ENCODE measurements at places on chromosomes 1 and 21.
A peak's percentile ranks its signal among the peaks of the same experiment; 100 is the strongest.

- DNase-seq, result no peak
Measured at GRCh38 chr1:15508700-15509487, 15.1 kb downstream of the CASP9 start.

DNA sequence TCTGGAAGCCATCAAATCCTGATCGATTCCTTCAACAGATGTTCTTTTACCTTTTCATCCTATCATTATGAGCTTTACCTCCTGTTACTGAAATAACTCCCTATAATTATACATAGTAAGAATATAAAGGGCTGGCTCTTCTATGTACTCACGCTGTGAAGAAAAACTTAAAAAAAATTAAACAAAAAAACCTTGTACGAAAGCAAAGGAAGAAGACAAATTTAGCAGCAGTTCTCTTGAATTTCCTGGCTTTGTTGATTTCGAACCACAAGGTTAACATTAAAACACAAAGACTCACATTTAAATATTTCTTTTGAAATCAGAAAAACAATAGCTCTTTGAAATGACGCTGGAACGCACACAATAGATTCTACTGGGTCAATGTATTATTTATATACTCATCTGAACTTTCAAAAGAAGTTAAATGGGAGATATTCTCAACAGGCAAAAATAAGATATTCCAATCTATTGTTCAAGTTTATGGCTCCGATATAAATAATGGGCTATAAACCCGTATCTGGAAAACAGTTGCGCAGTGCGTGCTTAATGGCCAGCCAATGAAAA, 13.6 kb upstream of the SPEN start:
- DNase-seq, result no peak

DNA sequence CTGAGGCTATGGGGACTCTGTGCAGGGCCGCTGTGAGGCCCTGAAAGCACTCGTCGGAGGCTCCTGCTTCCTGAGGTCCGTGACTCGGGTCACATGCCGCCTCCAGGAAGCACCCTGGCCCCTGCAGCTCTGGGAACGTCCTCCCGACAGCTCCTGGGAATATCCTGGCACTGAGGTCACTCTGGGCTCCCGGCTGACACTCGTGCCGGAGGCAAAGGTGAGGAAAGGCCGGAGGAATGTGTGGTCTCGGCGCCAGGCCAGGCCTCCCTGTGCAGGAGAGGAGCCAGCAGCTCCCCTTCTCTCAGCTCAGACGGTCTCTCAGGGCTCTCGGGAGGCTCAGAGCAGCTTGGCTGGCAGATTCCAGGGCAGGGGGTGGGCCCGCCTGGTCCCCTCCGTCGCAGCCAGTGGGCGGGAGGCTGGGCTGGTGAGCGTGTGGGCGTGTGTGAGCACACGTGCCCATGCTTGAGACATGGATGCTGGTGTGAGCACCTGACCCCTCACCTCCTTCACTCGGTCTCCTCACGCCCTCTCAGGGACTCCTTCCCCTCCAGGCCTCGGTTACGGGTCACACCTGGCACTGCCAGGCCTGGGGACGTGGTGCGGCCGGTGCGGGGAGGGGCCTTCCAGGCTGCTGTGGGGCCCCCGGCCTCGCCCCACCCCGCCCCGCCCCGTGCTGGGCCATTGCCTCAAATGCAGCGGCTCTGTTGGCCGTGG, 5.5 kb upstream of the RNF223 start:
- DNase-seq, result peak; percentile 6

DNA sequence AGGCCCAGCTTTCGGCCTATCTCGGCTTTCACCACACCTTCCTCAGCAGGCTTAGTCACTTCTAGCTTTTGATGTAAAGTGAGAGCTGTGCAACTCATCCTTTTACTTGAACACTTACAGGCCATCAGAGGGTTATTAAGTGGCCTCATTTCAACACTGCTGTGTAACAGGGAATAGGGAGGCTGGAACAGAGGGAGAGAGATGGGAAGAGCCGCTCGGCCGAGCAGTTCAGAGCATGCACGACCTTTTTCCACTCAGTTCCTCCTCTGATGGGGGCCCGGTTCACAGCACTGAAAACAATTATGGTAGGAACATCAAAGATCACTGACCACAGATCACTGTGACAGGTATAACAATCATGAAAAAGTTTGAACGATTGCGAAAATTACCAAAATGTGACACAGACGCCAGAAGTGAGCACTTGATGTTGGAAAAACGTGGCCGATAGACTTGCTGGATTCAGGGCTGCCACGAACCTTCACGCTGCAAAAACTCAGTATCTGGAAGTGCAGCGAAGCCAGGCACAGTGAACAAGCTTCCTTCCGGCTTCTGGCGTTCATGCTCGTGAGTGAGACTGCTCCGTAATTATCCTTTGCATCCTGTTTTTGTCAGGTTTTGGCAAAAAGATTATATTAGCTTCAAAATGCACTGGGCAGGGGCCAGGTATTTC, 28.6 kb downstream of the AGPAT3 start:
- DNase-seq, result peak; percentile 40

DNA sequence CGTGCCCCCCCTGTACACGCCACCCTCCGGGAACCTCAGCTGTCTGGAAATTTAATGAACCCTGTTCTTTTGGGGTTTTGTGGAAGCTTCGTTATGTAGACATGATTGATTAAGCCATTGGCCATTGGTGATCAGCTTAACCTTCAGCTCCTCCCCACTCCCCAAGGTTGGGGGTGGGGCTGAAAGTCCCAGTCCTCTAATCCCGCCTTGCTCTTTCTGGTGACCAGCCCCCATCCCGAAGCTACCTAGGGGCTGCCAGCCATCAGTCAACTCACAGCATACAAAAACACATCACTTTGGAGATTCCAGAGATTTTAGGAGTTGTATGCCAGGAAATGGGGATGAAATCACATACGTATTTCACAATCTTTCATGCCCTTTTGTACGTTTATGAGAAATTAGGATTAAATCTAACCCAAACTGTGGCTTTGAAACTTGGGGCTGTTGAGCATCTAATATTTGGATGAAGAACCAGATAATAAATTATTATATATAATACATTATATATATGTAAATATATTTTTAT, 52.3 kb downstream of the BACE2 start:
- DNase-seq, result no peak

GRCh38 chr1:77465139-77465538, 183.3 kb downstream of the AK5 start:
- DNase-seq, result no peak

- DNase-seq, result peak; percentile 80
Measured at GRCh38 chr21:15064576-15065391, at the start of gene NRIP1. Gene NRIP1, minus strand, starts transcription at chr21:15065000. Its CDS starts 96,808 bp downstream, at chr21:14968192.

DNA sequence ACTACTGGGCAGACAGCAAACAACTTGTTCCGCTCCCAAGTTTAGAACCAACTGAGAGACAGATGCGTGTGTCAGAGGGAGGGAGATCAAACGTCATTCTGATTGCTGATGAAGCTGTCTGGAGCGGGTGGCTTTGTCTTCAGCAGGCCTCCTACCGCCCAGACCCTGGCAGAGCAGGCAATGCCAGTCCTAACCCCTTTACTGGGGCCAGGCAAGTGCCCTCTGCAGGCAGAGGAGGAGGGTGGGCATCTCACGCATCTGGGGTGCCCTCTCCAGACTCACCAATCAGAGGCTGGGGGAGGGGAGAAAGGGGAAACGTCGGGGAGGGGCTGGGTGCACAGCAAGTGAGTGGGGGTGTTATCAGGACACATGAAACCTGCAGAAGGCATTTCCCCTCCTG, 126.6 kb downstream of the ACTL8 start:
- no peak for DNase-seq

GRCh38 chr1:71850936-71851335, 431.4 kb downstream of the NEGR1 start:
- DNase-seq, result no peak

DNA sequence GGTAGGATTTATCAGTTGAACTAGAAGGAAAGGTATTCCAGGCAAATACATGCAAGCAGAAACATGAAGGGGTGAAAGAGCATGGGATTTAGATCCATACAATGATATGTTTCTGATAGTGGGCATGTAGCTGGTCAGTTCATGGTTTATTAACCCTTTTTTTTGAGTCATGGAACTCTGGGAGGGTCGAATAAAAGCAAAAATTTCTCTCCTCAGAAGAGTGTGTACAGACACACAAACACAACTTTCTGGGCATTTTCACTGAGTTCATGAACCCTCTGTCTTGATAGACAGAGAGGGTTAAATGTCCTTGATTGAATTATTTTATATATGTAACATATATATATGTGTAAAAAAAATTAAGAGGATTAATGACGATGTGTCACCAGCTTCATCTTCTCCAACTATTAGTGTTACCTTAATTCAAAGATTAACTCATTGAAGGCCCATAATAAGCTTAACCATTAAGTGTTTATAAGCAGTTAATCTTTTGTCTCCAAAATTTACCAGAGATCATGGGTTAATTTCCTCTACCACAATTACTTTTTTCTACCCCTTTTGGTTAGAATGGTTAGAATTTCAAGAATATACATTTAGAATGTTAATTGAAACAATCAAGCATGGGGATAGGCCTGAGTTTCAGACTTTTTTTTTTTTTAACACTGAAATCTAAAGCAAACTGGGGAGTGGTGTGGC, 4.6 kb downstream of the JUN start:
- DNase-seq, result no peak

- no peak for DNase-seq
Measured at GRCh38 chr21:45836694-45837670, 144.6 kb upstream of the COL6A1 start.

DNA sequence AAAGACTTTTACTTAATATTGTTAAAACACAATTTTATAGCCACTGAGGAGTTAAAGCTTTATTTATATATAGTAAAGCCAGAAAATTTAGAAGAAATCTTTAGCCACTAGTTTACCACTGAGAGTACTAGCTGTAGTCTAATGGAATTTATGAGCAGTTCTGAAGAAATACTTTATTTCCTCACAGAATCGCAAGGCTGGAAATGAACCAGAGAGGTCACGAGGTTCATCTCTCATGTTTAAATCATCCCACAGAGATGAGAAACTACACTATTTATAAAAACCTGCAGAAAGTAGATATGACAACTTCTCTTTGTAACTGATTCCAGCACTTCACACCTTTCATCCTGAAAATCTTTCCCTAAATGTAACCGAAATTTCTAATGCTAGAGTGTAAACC, 26.0 kb downstream of the ADGRL4 start:
- no peak for DNase-seq

DNA sequence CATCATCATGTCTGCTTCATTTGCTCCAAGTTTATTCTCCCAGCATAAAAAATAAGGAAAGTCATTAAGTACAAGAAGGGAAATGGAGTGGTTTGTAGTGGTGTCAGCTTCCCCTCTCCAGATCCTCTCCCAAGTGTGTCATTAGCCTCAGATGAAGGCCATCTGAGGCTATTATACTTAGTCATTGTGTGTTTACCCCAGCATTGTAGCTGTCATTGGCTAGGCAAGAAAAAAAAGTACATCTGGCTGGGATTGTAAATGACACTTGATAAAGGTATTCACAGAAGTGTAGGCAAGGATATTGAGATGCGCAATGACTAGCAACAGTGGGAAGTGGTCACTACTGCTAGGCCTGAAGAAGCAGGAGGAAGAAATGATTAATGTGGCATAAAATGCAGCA, 316.9 kb upstream of the SGIP1 start:
- no peak for DNase-seq

GRCh38 chr1:46179138-46180081, 3.1 kb upstream of the P3R3URF start:
- DNase-seq, result peak; percentile 67

DNA sequence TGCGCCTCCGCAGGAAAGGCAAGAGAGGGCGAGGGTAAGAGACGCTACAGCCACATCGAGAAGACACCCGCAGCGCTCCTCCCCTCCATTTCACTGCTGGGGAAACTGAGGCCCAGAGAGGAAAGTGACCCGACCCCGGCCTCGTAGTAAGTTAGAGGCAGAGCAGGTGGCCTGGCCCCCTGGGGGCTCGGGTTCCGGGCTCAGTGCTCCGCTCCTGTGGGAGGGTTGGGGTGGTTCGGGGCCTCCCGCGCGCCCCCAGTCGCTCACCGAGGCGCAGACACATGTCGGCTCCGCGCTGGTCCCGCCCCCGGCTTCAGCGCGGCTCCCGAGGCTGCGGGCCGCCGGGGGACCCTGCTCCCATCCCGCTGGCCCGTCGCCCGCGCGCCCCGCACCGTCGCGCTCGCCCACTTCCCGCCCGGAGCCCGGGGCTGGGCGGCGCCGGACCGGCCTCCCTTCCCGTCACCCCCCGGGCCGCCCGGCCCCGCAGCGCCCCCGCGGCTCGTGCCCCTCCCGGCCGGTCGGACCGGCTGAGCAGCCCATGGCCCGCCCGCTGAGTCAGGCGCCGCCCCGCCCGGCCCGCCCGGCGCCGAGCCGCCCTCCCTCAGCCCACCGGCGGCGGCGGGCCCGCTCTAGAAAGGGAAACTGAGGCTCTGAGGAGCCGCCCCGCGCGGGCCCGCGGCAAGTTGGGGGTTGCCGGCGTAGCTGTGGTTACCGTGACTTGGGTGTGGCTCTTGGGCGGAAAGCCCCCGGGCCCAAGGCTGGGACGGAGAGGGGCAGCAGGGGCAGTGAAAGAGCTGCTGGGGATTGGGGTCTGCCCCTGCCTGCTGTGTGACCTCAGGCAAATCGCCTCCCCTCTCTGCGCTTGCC, at the start of gene TMEM54:
TSS of gene TMEM54 (minus strand) at position 434 of the 867 bp plus-strand sequence. CDS start at position 283, 151 bp downstream.
- DNase-seq, result no peak

DNA sequence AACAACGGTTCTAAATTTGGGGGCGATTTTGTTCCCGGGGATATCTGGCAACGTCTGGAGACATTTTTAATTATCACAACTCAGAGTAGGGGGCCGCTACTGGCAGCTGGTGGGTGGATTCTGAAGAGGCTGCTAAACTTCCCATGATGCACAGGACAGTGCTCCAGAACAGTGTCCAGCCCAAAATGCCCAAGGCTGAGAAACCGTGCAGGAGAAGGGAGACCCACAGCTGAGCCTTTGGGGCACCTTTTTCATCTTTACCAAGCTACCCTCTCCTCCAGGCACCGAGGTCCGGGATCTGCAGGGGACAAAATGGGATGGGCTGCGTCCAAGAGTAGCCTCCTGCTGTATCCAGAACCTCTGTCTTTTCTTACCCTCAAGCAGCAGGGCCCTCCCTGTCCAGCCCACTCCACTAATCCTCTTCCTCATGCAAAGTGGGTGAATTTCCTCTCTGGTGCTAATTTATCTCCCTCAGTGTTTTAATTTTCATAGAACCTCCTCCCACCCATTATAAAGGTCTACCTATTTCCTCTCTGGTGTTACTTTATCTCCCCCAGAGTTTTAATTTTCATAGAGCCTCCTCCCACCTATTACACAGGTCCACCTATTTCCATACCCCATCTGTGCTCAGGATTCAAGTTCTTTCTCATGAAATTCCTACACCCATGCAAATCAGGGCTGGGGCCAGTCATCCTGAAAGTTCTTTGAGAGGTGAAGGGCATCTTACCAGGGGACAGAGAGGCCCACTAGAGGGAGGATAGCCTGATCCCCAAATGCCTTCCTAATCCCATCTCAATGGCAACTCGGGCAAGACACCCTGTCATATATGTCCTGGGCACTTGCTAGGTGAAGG, 42.7 kb downstream of the CSMD2 start:
- DNase-seq, result no peak

- DNase-seq, result no peak
Measured at GRCh38 chr1:106268070-106268469, 788.4 kb upstream of the PRMT6 start.

GRCh38 chr1:15354580-15354965, 55.1 kb upstream of the EFHD2 start:
- no peak for DNase-seq

- DNase-seq, result no peak
Measured at GRCh38 chr1:190416239-190416638, 61.4 kb downstream of the BRINP3 start.

- DNase-seq, result no peak
Measured at GRCh38 chr1:40155135-40155534, 6.1 kb upstream of the RLF start.

GRCh38 chr1:15153184-15153841, at the start of gene TMEM51:
Gene TMEM51, plus strand, starts transcription at chr1:15153747. Its CDS starts 61,341 bp downstream, at chr1:15215088.
- no peak for DNase-seq
